ENCODE measurements at places on chromosomes 1 and 21. TPM values are rescaled to one million over a fixed set of nuclear protein-coding genes. Genes with fewer than 3 reads are reported as not detected.

DNA sequence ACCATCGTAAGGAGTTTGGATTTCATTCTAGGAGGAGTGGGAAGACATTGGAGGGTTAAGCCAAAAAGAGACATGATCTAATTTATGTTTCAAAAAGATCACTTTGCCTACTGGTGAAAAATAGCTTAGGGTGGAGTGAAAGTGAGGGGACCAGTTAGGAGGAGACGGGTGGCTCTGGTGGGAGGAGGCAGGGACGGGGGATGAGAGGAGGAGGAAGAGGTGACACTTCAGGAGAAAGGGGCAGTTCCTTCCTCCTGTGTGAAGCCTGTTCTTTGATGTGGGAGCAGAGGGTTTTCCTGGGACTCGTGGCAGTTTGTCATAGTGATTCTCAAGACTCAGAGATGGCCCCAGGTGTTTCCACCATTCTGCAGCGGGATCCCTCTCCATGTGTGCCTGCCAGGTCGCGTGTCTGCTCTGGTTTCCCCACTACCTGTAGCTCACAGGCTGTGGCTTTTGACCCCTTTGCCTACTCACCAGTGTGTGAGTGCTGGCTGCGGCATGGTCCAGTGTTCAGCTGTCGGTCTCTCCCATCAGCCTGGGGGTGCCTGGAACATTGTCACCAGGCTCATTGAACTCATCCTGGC, 102.4 kb downstream of the CNIH3 start:
- no peak for DNase-seq

GRCh38 chr1:101592845-101593244, 356.0 kb downstream of the S1PR1 start:
- DNase-seq, result no peak

- no peak for DNase-seq
Measured at GRCh38 chr21:29674343-29674742, 265.5 kb downstream of the GRIK1 start.

DNA sequence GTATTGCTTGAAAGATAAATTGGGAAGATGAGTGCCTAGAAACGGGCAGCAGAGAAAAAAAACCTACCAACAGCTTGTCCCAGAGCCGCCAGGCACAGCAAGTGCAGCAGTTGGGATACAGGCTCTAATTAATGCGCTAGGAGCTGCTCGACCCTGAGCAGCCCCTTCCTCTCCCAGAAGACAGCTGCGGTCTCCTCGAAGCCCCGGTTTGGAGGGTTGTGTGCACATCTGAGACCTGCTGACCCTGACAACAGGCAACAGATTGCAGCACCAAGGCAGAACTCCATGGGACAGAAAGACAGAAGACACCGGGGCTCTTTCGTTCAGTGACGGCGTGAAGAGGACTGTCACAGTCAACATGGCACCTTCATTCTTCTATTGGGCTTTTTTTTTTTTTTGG, 101.4 kb downstream of the TSEN15 start:
- DNase-seq, result no peak

The PTPRC gene
- 3.3 TPM for total RNA-seq

The S100A12 gene
- total RNA-seq, result not detected

The SGIP1 gene
- not detected for total RNA-seq
